ENCODE measurements at places on chromosomes 1 and 21.

- DNase-seq, result no peak
Observed at GRCh38 chr1:155083052-155083541, 4.5 kb downstream of the EFNA3 start.

DNA sequence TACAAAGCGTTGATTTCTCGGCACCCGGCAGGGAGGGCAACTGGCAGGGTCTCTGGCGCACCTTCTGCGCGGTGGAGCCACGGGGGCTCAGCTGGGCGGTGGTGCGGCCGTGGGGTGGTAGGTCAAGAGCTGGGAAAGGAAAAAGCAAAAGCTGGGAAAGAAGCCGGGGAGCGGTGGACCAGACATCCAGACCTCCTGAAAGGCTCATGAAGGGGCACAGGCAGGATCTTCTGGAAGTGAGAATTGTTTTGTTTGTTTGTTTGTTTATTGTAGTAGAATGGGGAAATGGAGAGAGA is 7.2 kb upstream of the RNU1-1 start:
- DNase-seq, result peak; percentile 9

GRCh38 chr1:180183426-180183825 is 28.8 kb downstream of the QSOX1 start:
- DNase-seq, result no peak

DNA sequence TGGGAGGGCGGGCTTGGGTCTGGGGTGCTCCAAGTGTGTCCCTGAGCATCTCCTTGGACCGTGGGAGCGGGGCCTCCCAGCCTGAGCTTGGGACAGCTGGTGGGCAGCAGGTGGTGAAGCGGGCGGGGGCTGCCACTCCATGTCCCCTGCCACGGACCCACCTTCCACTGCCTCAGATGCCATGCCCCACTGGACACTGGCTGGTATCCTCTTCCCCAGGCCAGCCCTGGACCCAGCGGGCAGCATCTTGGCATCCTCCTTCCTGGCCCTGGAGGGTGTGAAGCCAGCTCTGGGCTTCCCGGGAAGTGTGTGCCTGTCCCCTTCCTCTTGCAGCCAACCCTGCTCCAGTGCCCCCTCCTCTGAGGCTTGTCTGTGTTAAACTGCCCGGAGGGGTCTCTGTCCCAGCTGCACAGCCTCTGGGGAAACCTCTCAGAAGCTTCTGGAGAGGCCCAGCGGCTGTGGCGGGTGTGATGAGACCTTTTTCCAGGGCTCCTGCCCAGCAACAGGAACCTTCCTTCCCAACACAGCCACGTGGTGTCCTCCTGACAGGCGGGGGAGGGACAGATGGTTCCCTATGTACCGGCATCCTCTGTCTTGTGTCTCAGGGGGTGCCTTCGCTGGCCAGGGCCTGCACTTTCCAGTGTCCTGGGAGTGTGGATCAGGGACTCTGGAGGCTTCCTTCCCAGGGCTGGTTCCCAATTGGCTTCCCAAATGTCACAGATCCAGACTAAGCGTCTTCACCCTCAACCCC is 81.6 kb upstream of the DISP3 start:
- DNase-seq, result no peak

DNA sequence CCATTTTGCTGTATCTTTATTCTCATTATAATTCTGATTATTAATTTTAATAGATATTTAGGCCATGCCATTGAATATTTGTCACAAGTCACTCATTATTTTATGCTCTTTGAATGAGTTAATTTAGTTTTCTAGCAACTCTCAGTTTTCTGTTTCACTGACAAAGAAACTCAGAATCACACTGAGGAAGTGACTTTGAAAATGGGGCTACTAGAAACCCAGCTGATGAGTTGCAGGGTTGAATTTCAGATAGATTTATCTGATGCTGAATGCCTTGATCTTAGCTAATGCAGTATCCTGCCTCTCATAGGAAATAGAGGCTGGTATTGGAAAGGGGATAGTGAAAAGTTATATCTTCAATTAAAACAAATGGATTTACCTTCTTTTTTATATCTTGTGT is 67.4 kb upstream of the PLA2G4A start:
- DNase-seq, result no peak

DNA sequence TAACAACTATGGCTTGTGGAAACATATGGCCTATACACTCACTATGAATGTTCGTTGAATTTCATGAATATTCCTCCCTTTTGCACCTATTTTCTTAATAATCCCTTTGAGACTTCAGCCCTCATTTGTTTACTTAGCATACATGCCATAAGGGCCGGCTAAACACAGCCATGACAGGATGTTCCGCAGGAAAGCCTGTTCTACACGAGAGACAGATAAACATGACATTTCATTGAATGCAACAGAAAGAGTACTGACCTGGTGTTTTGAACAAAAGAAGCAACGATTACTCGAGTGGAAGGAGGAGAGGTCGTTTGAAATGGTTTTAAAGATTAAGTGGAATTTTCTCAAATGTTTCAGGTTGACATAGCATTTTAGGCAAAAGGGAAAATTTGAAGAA is 459.5 kb upstream of the CXADR start:
- no peak for DNase-seq

- DNase-seq, result no peak
Observed at GRCh38 chr1:161214369-161214768, 726 bp upstream of the FCER1G start.

- DNase-seq, result no peak
Observed at GRCh38 chr1:167695147-167695546, 26.6 kb upstream of the MPZL1 start.

- DNase-seq, result peak; percentile 39
Observed at GRCh38 chr1:53046930-53047329, 15.1 kb upstream of the PODN start.

- no peak for DNase-seq
Observed at GRCh38 chr1:75725266-75725665, 757 bp downstream of the ACADM start.

- no peak for DNase-seq
Observed at GRCh38 chr1:28027238-28027637, 61.2 kb downstream of the EYA3 start.

DNA sequence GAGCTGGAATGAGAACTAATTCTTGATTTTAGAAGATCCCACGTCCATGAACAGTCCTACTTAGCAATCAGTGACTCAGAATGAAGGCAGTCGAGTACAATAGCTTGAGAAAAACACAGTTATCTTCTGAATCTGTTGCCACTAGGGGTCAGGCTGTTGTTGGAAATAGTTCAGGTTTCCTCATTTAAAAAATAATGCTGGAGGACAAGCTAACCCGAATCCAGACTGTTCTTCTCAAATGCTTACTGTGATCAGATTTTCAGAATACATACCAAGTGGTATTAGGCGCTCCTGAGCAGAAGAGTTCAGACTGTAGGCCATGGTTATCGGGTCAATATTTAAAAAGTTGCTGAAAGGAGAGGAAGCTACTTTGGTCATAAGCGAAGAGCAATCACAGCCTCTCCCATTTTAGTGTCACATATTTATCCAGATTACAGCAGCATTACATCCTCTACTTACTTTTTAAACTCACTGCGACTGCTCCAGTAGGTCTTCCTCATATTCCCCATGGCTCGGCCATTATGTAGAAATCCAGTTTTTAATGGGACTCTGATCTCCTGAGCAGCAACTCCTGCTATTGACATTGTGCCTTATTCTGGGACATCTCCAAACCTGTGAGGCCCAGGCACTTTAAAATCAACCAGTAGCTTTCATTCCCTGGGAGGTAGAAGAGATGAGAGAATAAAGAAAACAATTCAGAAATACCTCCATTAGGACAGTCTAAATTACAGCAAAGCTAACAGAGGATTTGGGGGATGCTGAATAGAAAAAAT is 10.9 kb downstream of the ERRFI1 start:
- peak; percentile 44 for DNase-seq

DNA sequence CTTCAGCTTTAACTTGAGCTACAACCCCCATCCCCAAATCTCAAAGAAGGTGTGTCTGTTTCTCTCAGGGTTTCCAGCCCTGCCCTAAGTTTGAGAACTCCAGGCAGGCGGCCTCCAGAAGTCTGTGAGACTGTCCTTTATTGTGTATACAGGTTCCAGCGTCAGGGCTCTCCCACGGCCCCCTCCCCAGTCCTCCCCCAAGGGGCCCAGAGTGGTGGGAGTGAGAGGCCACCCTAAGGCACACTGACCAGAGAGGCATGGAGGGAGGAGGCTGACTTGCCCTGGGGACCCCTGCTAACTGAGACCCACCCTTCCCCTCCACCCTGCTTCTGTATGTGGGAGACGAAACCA is 4.0 kb downstream of the HSPB7 start:
- no peak for DNase-seq

- DNase-seq, result no peak
Observed at GRCh38 chr1:40132383-40133311, 28.5 kb upstream of the RLF start.

DNA sequence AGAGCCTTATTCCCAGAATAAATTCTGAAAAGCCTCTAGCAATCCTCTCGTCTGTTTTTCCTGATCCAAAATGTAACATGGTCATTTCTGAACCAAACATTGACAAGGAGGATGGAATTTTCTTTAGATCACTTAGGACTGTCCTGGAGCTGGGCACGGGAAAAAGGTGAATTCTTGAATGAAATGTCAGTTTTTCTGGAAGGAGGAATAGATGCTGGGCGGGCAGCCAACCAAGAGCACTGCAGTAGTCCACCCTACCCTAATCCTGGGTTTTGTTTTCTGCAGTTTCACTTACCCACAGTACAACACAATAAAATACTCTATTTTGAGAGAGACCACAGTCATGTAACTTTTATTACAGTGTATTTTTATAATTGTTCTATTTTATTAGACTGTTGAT is 20.9 kb downstream of the RIT1 start:
- no peak for DNase-seq

DNA sequence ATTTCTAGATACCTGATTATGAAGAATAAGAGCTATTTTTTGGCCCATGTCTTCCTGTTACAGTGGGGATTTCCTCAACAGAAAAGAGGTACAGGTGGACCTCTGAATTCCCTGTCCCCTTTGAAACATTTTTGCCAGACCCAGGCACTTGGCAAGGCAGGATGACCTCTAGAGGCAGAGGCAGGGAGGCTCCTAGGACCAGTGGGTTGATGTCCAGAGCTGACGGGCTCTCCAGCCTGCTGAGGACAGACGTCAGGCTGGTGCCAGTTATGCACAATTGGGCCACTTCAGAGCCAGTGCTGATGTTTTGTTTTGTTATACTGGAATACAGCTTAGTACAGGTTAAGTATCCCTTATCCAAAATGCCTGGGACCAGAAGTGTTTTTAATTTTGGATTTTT is 18.5 kb upstream of the A3GALT2 start:
- DNase-seq, result no peak

DNA sequence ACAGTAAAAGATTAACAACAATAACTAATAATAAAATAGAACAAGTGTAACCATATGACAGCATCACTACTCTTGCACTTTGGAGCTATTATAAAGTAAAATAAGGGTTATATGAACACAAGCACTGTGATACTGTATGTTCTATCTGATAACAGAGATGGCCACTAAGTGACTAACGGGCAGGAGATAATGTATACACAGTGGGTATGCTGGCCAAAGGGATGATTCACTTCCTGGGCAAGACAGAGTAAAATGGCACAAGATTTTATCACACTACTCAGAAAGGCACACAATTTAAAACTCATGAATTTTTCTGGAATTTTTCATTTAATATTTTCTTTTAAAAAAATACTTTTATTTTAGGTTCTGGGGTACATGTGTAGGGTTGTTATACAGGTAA is 12.3 kb downstream of the SLC9C2 start:
- no peak for DNase-seq

GRCh38 chr1:7676274-7676945 is 94.7 kb upstream of the VAMP3 start:
- DNase-seq, result no peak

GRCh38 chr1:94535095-94535494 is 6.5 kb downstream of the F3 start:
- DNase-seq, result no peak

- DNase-seq, result no peak
Observed at GRCh38 chr1:90504509-90504908, 212.6 kb downstream of the BARHL2 start.

GRCh38 chr1:26158271-26158907 is 490 bp upstream of the FAM110D start:
- no peak for DNase-seq

- DNase-seq, result no peak
Observed at GRCh38 chr1:92820024-92820423, 11.8 kb upstream of the RPL5 start.

DNA sequence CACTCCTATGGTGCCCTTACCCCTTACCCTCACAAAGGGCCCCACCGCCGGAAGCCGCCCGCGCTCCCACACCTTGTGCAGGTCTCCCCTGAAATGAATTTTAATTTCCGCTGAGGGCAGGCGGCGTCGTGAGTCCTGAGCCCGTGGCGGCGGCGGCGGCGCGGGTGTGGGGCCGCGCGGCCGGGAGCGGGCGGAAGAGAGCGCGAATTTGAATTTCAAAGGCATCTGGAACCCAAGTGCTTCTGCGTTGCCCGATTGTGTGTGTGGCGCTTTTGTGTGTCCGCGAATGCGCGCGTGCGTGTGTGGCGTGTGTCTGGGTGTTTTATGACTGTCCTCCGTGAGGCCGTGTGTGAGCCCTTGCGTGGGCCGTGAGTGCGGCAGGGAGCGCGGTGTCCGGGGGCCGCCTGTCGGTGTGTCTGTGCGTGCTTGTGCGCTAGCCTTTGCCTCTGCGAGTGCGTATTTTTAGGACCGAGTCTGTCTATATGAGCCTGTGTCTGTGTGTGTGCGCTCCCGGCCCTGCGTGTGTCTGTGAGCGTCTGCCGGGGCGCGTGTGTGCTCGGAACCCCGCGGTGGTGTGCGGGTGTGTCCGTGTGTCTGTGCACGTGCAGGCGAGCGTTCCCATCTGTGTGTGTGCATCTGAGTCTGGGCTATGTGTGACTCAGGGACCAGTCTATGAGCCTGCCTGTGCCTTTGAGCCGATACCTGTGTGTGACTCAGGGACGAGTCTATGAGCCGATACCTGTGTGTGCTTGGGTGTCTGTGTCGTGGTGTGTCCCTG is 7.9 kb upstream of the ADGRB2 start:
- no peak for DNase-seq

DNA sequence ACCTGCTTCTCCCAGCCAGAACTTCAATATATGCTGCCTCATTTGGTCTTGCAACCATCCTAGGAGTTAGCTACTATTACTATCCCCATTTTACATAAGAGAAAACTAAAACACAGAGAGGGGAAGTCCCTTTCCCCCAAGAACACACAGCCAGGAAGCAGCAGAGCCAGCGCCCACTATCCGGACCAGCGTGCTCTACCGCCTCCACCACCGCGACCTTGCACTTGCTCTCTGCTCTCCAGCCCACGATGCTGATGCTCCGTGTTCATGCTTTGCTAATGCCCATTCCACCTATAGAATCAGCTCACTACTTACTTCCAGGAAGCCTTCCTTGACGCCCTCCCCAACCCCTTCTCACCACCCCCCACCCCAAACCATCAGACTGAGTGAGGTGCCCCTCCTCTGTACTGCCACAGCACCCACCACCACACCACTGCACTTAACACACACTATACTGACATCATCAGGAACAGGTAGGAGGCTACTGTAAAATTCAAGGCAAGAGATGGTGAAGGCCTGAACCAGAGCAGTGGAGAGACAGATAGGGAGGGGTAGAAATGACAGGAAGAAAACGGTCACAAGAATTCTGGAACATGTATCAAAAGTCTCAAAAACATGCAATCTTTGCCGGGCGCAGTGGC is 9.4 kb downstream of the TMEM53 start:
- no peak for DNase-seq
